ENCODE measurements at places on chromosomes 4 and X.

DNA sequence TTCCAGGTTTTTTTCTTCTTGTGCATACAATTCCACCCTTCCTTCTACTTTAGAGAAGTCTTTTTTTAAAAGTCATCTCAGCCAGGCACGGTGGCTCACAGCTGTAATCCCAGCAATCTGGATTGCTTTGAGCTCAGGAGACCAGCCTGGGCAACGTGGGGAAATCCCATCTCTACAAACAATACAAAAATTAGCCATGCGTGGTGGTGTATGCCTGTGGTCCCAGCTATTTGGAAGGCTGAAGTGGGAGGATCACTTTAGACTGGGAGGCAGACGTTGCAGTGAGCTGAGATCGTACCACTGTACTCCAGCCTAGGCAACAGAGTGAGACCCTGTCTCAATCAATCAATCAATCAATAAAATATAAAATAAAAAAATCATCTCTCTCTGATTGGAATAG is 14.8 kb downstream of the ELOVL6 start:
- DNase-seq = no peak

GRCh38 chrX:44042751-44043150 is 69.6 kb upstream of the NDP start:
- no peak for DNase-seq

GRCh38 chr4:31735004-31735403 is 1014.8 kb downstream of the PCDH7 start:
- no peak for DNase-seq

GRCh38 chr4:182212211-182212761 is 30.9 kb upstream of the TENM3 start:
- no peak for DNase-seq

- DNase-seq = peak; percentile 3
Measured at GRCh38 chrX:71366674-71367256, 608 bp downstream of the TAF1 start.

- no peak for DNase-seq
Measured at GRCh38 chrX:65696613-65697012, 29.2 kb downstream of the MSN start.

DNA sequence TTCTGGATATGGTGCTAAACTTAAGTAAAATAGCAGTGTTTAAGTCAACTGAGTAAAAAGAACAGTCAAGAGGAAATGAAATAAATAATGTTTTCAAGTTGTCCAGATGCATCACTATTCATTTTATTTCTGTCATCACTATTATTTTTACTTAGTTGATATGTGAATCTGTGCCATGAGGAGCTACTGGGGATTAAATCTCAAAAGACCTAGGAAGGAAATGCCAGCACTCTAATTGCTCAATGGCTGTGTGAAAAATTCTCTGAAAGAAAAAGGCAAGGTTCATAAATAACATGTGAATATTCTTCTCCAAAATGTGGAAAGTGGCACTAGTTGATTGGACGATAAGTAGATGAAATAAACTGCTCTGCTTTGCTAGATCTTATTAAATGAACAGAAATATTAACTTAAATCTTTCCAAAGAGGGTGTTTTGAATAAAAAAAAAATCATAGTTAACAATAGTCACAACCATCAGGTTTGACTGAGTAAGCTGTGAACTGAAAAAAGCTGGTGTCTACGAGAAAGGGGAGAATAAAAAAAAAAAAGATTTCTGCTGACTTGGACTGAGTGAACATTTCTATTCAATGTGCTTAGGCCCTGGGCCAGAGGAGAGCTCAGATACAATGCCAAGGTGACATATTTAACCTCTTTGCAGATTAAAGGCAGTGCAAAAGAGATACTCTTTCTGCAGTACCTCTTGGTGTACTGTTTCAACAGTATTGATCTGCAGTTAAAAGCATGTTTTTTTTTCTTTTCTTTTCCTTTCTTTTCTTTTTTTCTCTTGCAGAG is 1.6 kb downstream of the SPARCL1 start:
- DNase-seq = no peak

DNA sequence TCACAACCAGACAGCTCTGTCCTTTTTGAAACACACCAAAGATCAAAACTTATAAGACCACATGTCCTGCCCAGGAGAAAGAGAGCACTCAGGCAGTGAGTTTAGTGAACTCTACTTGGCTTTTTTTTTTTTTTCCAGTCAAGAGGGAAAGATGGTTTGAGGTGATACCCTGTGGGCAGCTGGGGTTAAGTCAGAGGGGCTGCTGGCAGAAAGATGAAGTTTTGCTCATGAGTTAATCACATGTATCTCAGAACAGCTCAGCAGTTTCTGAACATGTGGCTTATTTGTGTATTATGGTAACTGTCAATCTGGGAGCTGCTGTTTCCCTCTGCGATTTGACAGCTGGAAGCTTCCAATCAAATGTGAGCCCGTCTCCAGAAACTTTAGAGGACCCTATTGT is 56.4 kb upstream of the MAP3K15 start:
- DNase-seq = no peak

GRCh38 chr4:70365479-70365878 is 4.9 kb downstream of the SMR3A start:
- DNase-seq = no peak

DNA sequence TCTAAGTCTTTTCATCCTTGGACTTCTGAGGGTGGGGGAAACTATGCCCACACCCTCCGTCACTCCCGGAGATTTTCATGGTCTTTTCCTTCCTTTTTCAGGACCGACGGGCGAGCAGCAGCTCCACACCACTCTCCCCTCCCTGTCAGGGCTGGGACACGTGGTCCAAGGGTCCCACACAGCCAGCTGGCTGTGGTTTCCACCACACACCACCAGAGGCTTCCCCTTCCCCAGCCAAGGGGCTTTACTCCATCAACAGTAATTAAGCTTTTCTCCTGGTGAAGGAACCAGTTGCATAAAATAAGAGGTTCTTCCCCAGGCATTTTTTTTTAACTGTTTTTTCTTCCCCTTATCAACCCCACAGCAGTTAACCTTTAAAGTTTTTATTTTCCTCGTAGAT is 453.9 kb downstream of the GPAT3 start:
- DNase-seq = no peak

DNA sequence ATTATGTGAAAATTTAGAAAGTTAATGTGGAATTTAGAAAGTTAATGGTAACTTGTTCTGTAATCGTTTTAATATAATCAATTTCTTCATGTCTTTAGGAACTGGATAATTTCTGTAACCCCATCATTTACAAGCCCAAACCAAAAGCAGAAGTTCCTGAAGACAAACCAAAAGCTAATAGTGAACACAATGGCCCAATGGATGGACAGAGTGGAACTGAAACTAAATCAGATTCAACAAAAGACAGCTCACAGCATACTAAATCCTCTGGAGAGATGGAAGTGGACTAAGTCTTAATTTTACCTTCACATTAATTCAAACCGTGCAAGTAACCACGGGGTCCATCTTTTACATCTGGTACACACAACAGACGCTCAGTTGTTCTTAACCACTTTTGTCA is 48.1 kb upstream of the PLK4 start:
- no peak for DNase-seq

DNA sequence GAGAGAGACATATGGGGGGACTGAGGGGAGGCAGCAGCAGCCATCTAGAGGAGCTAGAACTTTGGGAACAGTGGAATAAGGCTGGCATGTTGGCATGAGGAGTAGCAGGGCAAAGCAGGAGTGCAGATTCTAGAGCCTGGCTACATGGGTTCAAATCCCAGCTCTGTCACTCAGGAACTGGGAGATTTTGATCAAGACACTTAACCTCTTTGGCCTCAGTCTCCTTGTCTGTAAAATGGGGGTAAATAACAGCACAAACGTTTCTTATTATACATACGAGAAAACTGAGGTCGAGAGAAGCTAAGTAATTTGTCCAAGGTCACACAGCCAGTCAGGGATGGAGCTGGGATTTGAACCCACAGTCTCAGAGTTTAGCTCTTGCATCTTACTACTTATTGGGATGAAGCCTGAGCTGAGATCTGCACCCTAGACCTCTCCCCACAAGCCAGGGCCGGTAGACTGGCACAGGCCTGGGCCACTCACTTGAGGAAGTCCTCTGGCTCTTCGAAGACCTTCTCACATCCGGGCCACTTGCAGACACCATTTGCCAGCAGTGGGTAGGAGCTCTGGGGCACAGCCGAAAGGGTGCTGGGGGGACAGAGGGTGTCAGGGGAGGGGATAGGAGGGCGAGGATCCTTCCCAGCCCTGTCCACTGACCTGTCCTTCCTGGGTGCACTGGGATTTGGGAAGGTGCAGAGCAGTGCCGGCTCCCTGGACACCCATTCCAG is 8.1 kb downstream of the FOXP3 start:
- DNase-seq = no peak

DNA sequence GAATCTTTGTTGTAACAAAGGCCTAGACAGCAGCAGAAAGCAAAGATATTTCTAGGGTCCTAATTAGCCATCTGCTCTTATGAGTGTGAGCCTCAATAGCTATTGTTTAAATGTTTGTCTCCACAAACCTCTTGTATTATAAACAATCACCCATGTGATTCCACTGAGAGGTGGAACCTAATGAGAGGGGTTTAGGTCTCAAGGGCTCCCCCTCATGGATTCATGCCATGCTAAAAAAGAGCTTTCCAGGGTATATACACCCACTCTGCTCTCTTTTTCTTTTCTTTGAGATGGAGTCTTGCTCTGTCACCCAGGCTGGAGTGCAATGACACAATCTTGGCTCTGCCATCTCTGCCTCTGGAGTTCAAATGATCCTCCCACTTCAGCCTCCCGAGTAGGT is 42.1 kb downstream of the TRIM61 start:
- no peak for DNase-seq

DNA sequence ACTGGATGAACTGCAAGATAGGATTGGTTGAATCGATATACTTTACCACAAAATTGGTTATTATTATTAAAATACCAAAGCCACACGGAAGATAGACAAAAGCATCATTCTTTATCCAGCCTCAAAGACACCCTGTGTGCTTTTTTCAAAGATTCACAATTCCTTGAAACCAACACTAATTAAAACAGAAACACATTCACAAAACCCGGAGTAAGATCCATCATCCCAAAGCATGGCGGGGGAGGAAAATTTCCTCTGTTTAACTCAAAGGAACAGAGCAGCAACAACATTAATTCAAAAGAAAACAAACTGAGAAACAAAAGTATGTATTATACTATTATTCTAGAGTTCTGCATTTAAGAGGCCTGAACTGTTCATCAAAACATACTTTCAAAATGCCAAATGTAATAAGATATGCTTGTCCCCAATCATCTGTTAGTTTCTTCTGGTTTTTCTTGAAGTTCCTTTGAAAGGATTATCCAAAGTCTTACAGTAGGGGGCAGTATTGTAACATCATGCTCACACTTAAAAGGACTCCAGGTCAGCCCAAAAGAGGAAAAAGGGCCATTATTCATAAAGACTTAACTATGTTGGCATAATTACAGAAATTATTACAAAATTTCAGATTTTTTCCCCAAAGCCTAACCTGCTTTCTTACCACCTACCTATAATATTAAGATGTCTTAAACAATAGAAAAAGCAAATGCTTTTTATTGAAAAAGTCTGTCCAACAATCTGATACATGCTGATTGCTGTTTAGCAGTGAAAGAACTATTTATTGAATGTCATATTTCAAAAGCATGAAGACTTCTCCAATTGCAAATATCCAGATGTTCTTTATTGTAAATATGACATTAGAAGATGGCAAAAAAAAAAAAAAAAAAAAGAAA is 168.7 kb downstream of the SCFD2 start:
- DNase-seq = no peak

GRCh38 chr4:89434364-89434988 is 126.9 kb upstream of the GPRIN3 start:
- DNase-seq = no peak

DNA sequence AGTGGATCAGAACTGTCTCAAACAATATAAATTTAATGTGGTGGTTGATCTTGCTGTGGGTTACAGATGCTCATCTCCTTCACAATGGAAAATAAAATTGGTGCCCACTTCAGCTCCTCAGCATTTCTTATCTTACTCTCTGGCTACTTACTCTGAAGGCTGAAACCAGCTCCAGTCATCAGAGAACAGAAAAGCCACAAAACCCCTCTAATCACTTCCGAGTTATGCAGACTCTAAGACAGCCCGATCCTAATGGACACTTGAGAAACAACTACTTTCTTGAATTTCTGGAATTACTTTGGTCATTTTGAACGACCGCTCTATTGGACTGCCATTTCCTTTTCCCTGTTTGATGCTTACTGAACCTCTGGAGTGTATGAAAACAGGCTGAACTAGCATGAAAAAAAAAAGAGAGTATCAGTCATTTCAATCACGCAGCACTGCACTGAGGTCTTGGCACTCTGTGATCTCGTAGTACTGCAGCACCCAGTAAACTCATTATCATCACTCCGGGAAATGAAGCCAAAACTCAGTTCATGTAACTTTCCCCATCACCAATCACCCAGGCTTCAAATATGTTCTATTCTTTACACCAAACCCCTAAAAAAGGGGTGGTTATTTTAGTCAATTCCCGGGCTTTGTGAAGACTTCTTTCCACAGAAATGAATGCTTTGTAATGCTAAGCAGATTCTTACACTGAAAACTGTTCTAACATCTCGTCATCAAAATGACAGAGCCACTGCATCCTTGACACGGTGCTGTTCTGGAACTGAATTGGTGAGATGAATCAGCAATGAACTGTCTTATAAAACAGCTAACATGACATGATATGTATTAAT is 54.5 kb downstream of the TSPAN5 start:
- DNase-seq = no peak

DNA sequence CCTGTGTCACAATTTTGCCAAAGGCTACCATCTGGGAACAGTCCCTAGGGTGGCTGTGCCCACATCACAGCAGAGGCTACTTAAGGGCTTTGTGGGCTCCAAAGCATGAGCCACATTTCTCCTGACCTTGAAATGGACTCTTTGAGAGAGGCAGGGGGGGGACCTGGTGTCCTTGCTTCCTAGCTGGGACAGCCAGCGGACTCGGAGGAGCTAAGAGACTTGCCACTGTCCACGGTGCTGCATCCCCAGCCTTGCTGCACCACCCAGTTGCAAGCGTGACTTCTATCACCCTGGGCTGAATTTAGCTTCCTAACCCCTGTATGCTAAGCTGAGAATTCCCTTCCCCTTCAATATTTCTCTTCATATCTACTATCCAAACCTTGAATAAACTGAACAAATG is 99.0 kb downstream of the PHKA2 start:
- no peak for DNase-seq

DNA sequence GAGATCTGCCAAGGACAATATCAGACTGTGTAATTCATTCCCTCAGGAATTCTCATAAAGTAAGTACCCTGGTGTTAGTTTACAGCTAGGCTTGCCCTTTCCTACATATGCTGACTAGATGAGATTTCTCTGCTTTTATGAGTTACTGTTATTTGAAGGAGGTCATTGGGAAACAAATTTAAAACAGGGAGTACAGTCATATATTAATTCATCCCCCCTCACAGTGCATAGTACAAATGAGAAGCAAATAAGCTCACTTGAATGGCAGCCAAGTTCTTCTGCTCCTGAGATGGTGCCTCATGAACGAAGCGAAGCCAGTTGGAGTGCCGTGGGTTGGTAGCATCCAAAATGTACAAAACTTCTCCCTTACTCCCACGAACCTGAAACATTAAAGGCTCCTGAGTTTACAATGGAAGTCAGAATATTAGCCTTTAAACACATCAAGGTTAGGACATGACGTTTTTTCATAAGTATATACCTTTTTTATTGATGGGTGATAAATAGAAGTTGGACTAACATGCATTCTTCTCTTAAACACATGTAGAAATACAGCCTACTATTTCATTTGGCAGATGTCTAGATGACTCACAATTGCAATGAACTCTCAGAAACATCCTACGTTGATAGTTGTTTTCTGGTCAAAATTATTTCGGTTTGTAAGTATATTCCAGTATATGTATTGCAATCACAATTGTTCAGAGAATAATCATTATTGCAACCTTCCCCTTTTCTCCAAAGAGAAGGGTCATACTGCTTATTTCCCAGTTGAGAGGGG is 69.2 kb downstream of the PRDM5 start:
- no peak for DNase-seq
